ENCODE measurements at places on chromosomes 4 and X.

- DNase-seq: no peak
Measured at GRCh38 chr4:116058129-116058528, 944.7 kb upstream of the NDST4 start.

DNA sequence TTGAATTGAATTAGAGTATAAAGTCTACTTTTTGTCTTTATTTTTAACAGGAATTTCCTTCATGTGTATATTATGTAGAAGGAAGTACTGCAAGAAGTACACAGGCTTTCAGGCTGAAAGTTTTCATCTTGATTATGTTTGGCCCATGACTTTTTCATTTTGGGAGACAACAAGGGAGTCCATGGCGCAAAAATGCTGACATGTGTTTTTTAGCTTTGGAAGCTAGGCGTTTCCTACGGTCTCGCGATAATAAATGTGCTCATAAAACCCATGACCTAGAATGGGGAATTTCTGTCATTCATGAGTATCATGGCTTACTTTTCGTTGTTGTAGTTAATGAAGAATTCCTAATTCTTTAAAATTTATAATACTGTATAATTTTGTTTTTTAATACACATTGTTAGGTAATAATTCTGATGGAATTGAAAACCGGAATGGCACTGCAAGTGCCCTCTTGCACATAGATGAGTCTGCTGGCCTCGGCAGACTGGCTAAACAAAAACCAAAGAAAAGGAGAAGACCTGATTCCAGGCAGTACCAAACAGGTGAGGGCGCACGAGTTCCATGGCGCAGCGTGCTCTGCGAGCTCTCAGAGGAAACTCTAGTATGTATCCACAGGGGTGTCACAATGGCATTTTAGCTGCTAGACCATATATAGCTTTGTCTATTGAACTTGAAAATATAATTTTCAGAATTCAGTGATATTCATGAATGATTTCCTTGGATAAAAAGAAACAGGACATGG is 59.1 kb downstream of the ZFX start:
- DNase-seq: no peak

GRCh38 chrX:74371425-74372222 is 49.7 kb upstream of the SLC16A2 start:
- DNase-seq: no peak

DNA sequence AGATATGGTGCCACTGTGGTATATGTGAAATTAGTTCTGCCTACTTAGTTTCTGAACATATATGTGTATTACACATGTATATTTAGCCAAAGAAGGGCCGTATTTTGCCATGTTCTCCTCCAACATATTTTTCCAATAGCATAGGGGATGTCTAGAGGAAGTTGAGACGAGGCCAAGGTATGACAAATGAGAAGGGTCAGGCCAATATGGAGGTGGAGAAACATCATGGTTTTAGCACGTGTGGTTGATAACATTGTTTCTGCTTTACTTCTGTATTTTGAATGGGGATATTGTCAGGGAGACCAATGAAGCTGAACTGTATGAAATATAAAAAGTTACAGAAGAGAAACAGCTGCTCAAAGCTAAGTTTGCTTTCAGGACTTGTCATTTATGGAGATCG is 246.7 kb upstream of the TLL1 start:
- no peak for DNase-seq

- DNase-seq: no peak
Measured at GRCh38 chrX:27008486-27008885, 454.7 kb downstream of the PPP4R3C start.

Data from CD8-positive, alpha-beta T cell (primary cell).